ENCODE measurements at places on chromosomes 1 and 21.

DNA sequence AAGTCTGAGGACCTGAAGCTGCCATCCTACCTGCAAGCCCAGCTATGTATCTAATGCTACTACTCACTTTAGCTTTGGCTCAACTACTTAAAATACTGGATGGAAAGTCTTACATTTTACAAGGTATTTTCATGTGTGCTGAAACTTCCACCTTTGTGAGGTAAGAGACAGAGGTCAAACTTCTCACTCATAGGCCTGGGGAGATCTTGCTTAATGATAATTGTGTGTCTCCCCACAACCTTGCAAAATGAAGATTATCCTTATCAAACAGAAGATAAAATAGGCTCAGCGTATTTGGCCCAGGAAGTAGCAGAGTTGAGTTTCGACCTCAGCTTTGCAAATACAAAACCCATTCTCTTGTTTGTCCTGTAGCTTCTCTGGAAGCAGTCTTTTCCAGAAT, 63.7 kb downstream of the CENPF start:
- DNase-seq, result no peak

DNA sequence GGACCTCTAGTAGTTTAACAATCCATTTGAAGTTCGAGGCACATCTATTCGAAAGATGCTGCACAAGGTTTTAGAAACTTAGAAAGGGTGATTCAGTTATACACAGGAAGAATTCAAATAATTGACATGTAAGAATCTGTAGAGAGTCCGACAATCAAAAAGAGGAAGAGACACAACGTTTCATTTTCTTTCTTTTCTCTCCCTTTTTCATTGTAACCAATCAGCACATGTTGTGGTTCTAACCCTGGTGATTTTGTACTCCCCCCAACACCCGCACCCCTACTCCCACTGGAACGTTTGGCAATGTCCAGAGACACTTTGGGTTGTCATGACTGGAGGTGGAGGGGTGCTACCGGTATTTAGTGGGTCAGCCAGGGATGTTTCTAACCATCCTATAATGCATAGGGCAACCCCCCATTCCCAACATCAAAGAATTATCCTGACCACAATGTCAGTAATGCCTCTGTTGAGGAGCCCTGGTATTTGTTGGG, 4.9 kb downstream of the TGFB2 start:
- no peak for DNase-seq

DNA sequence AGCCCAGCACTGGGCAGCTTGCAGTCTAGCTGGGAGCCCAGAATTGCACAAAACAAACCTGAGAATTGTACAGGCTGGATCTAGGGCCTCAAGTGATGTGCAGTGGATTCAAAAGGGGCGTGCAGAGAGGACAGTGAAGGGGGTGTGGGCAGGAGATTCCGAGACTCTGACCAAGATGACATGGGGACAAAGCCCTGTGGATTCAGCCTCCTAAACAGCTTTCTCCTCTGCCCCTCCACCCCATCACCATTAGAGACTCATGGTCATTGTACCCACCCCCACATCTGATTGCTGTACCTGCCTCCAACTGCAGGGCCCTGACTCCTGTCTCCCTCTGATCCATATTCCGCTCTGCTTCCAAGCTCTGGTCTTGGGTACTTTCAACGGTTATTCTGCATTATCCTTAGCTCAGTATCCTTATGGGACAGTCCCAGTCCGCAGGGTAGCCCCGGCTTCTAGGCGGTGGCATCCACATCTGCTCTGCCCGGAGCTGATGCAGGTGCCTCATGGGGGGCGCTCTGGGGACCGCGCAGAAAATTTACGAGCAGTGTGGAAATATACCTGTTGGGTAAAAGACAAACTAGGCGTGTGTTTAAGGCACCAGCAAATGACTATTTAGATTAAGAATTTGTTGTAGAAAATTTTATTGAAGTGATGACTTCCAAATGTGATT, 1.7 kb upstream of the BMP8A start:
- no peak for DNase-seq

DNA sequence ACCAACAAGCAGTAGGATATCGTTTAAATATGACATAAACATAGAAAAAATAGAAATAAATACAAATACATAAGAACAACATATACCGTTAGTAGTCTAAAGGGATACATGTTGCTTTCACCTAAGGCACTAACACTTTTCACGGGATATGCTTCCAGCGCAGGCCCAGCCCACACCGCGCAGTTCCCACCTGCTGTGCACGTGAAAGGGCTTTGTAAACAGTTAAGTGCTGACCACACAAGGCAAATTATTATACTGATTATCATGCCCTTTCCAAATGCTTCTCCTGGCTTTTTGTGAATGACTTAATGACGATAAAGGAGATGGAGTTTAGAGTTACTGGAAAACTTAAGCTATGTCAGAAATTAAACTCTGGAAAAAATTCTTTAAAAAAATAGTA, 11.3 kb upstream of the IL22RA1 start:
- no peak for DNase-seq

- peak; percentile 27 for DNase-seq
Observed at GRCh38 chr1:210792250-210793102, 341.5 kb downstream of the KCNH1 start.

DNA sequence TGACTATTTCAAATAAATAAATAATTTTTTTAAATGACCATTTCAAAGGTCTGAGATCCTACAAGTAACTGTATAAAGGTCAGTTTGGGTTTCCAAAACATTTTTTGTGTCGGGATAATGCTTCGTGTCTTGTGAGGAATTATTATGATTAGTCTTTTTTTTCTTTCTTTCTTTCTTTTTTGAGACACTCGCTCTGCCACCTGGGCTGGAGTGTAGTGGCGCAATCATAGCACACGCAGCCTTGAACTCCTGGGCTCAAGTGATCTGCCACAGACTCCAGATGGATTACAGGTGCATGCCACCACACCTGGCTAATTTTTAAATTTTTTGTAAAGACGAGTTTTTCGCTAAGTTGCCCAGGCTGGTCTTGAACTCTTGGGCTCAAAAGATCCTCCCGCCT, 1.9 kb upstream of the SDE2 start:
- no peak for DNase-seq

All from foreskin fibroblast (primary cell).